Left kidney (tissue), 8 donors: ENCODE measurements at places on chromosomes 3 and 15. TPM values are rescaled to one million over a fixed set of nuclear protein-coding genes. Genes with fewer than 3 reads are reported as not detected.

DNA sequence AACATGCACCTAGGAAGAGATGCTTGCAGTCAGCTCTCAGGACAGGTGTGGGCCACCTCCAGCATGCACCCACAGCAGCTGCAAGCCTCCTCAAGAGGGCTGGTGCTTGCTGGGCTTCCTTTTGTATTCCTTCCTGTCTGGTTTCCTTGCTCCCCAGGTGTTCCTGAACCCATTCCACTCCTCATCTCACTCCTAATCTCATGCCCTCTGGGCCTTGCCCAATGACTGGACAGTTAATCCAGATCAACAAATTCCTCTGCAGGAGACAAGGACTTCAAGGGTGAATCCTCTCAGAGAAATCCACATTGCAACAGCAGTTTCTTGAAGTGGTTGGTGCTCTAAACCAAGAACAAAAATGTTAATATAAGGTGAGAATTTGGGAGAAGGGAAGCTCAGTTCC is 30.7 kb downstream of the RASGRP1 start:
- no peak for DNase-seq

- no peak for DNase-seq
These were observed 103.3 kb downstream of the ATG7 start for GRCh38 chr3:11375333-11376088.

- DNase-seq: no peak
These were observed 132.7 kb upstream of the TPRG1 start for GRCh38 chr3:189038773-189039745.

DNA sequence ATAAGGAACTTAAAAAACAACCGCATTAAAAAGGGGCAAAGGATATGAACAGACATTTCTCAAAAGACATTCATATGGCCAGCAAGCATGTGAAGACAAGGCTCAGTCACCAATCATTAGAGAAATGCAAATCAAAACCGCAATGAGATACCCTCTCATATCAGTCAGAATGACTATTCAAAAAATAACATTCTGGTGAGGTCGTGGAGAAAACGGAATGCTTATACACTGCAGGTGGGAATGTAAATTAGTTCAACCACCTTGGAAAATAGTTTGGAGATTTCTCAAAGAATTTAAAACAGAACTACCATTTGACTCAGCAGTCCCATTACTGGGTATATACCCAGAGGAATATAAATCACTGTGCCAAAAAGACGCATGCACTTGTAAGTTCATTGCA is 496.6 kb upstream of the SGO1 start:
- no peak for DNase-seq

DNA sequence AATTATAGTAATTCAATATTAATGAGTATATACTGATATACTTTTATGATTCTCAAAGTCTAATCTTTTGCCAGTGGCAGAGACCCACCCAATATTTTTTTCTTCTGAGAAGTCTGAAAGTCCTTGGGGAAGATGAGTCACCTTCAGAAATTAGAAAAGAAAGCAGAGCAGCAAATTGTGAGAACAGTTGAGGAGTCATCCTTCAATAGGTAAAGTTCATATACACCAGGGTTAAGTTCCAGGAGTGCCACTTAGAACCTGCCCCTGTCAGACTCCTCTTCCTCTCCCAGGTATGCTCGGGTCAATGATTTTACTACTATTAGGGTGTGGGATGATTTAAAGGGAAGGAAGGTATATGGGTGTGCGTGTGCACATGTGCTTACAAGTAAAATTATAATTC is 7.1 kb downstream of the CLRN1 start:
- DNase-seq: no peak

GRCh38 chr15:95290176-95290974 is 1040.1 kb upstream of the NR2F2 start:
- DNase-seq: no peak

DNA sequence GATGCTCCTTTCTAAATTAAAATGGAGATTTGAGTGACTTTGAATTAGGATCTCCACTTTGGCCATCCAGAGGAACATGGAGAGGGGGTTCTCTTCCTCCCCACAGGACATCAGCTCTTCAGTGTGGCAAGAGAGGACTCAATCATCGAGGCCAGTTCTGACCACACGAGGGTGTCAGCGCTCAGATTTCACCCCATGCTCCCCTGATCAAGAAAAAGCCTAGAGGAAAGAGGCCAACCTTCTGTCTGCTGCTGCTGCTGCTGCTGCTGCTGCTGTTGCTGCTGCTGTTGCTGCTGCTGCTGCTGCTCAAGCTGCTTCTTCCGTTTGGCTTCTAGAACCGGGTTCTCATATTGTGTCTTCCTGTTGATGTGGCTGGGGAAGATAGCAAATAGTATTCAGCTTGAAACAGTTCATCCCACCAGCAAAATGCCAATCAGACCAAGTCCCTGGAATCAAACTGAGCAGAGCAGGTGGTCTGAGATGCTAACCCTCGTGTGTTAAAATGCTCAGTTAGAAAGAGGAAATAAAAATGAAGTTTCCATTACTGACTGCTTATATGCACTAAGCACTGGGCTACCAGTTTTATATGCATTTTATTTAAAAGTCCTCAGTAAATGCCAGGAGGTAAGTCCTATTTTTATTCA is 599.0 kb downstream of the MAGI1 start:
- peak; percentile 68 for DNase-seq

- DNase-seq: no peak
These were observed 273.6 kb downstream of the THRB start for GRCh38 chr3:24220859-24221657.

- DNase-seq: no peak
These were observed 51.7 kb upstream of the TJP1 start for GRCh38 chr15:29873947-29874411.

- no peak for DNase-seq
These were observed 39.3 kb upstream of the CEMIP start for GRCh38 chr15:80739919-80740318.

- no peak for DNase-seq
These were observed 82.1 kb upstream of the RAD18 start for GRCh38 chr3:9045371-9045770.

DNA sequence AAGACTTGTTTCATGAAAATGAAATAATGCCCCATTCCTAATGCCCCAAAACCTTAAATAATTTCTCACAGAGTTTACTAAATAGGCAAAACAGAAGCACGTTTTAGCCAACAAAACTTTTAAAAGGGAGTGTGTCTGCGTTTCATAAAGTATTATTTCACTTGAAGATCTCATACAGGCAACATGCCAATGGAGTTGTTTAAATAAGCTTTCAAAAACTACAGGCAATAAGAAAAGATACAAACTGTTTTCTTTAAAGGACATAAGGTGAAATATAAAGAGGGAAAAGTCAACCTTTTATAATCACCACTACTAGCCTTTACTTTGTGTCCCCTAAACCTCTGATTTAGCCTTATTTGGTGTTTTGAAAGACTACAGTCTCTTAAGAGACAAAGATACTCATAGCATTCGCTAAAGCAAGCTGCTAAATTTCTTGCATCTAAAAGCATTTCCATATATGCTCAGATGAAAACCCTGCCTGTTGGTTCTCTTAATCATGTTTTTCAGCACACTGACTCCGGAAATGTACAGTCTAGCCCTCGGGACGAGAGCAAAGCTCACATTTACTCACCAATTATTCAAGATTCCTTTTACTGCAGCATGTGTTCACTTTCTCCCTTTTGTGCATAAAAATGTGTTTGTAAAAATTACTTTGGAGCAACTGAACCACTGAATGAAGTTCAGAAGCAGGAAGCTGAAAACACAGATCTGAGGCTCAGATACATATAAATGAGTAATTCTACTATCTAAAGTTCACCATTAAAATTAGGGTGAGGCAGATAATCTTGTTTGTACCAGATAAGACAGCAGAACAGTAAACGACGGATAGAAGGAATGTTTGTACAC is 119.0 kb downstream of the GOLIM4 start:
- no peak for DNase-seq

DNA sequence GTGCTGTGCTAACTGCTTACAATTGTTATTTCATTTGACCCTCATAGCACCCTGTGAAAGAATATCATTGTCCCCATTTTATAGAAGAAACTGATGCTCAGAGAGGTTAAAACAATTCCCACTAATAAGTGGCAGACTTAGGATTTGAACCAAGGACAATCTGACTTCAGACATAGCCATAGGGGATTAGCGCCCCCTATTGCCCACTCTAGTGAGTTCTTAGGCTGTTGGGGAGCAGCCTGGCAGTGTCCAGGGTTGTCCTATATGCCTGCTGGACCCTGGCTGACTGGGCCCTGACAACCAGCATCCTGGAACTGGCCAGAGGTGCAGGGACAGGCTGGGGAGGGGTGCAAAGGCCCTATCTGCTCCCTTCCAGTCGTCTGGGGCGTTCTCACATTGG is 15.4 kb downstream of the DPH3 start:
- no peak for DNase-seq

- DNase-seq: peak; percentile 77
These were observed 4.4 kb upstream of the SYNM start for GRCh38 chr15:99100245-99101173.

DNA sequence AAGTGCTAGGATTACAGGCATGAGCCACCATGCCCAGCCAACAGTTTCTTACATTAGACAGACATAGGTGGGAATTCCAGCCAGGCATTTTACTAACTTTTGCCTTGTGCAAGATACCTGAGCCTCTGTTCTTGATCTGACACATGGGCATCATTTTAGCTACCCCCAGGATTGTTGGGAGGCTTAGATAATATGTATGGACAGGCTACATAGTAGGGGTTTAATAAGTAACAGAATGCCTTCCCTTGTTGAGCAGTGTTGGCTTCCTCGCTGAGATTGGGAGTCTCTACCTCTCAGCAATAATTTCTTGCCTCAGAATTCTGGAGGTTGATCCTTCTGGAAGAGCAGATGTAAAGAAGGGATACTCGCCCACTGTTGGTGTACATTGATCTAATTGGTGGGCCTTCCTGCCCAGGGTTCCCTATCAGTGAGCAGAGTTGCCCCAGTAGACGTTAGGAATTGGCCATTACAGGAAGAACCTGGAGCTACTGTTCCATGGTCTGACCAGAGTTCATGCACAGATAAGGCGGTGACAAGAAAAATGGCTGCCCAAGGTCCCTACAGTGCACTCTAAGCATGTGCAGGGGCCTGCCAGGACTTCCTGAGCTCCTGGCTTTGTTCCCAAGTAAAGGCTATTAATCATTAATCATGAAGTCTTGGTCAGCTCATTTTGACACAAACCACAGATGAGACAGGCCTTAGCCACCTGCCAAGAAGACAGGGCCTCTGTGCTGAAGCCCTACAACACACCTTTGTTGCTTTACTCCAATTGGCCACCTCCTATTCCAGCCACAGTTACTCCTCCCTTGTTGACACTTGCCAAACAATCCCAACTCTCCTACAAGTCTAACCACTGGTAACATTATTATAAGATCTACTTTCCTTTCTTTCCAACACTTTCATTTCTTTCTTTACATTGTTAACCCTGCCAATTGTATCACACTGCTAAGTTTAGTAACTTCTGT is 5.0 kb upstream of the IL17RE start:
- DNase-seq: no peak

DNA sequence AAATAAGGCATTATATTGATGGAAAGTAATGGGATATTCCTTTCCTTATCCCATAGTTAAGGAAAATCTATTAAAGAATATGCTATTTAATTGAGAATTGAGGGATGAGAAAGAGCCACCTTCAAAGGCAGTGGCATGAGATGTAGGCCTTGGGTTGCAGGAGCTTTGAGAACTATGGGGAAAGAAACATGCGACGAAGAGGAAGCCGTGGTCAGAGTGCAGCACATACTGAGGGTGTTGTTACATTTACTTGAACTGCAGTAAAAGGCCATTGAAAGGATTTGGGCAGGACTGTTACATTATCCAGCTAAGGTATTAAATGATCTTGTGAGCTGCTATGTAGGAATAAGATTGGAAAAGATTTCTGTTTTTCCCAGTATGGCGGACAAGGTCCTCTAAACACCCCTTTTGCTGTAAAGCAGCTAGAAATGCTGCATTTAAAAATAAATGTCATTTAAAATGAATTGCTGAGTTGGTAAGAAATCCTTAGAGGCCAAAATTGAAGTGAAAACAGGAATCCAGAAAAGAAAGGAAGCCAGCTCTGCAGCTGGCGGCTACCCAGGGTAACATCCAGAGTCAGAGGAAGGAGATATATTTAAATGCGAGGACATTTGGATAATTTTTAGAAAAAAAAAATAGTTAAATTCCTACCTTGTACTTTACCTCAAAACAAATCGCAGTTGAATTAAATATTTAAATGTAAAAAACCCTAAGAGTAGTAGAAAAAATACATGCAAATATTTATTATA is 61.7 kb downstream of the IL1RAP start:
- no peak for DNase-seq

DNA sequence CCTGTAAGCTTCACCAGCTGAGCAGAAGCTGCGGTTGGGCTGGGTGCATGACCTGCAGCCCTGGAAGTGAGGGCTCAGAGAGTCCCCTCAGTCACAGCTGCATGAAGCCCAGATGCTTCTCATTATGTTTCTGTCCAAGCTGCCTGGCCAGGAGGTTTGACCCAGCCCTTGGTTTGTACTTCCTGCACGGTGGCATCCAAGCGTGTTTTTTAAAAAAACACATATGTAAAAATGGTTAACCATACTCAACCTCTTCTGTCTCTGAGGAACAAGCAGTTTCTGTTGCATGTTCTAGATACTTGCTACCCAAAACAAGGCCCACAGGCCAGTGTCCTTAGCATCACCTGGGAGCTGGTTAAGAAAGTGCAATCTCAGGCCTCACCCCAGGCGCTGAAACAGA is 76.0 kb upstream of the ATP10A start:
- DNase-seq: no peak

DNA sequence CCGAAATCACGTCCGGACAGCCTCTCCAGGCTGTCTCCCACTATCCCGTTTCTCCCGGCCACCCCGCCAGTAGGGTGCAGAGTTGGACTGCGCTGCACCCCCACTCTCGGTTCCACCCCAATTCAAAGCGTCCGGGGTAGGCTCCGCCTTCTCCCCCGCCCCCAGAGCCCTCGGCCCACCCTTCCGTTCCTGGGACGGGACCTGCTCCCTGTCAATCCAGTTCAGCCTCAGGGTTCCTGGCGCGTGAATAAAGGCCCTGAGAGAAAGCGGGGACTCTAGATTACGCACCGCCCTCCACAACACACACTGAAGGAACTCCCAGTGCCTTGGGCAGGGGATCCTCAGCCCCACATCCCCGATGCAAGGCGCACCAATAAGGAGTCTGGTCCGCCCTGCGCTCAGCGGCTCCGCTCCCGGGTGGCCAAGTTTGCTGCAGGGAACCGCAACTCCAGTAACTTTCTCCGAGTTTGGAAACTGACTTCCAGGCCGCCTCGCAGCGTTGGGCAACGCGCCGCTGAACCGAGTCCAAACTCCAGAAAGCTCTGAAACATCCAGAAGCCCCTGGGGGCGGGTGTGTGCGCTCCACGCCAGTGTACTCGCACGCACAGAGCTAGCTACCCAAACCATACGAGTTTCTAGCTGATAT is 1.9 kb downstream of the ADAMTS9 start:
- DNase-seq: peak; percentile 96

Gene NOX5
- 1.5 TPM for polyA plus RNA-seq

Gene NR2F2
- 348 TPM for polyA plus RNA-seq

Gene RBPMS2
- polyA plus RNA-seq: 12.6 TPM

Gene PLS1
- polyA plus RNA-seq: 28.9 TPM

Gene PRRT3
- 4.4 TPM for polyA plus RNA-seq

Gene TRA2B
- 312 TPM for polyA plus RNA-seq

Gene TMEM207
- polyA plus RNA-seq: 18.1 TPM

Gene TMCO5A
- not detected for polyA plus RNA-seq
